ENCODE measurements at places on chromosomes 1 and 21.

- DNase-seq: no peak
Measured at GRCh38 chr1:119001181-119002027, 13.3 kb upstream of the TBX15 start.

- no peak for DNase-seq
Measured at GRCh38 chr1:33685256-33685655, 178.6 kb upstream of the HMGB4 start.

DNA sequence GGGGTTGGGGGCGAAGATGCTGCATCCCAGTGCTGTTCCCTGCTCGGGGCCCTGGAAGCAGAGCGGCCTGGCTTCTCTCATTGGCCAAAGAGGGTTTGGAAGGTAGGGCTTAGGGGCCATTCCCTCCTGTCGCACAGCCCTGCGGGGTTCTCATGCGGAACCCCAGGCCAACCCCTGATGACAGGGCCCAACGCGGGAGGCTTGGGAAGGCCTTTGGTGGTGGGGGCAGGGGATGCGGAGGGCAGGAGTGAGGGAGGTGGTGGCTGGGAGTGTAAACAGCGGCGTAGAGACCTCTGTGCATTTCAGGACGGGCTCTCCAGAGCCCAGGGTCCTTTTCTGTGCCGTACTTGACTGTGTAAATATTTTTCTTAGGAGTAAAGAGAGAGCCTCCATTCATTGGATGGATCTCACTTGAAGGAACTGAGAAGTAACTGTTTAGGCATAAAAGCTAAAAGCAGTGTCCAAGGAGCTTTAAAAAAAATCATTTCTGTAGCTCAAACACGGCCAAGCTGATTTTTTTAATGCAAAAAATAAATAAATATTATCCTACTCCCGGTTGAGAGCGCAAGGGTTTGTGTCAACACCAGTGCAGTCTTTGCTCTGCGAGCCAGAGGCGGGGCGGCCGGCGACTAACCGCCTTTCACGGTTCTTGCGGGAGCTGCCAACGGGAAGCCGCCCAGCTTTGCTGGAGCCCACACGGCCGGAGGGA, 169.1 kb downstream of the PRDM16 start:
- DNase-seq: no peak

GRCh38 chr1:79629414-79629813, 622.9 kb upstream of the ADGRL4 start:
- no peak for DNase-seq

- no peak for DNase-seq
Measured at GRCh38 chr1:174788981-174789380, 210.8 kb upstream of the CACYBP start.

Data from T-helper 9 cell (primary cell).